ENCODE measurements at places on chromosomes 6 and 20.

GRCh38 chr6:123803504-123804013, at the start of gene NKAIN2:
TSS of gene NKAIN2 (plus strand) at chr6:123803865.
- no peak for DNase-seq

DNA sequence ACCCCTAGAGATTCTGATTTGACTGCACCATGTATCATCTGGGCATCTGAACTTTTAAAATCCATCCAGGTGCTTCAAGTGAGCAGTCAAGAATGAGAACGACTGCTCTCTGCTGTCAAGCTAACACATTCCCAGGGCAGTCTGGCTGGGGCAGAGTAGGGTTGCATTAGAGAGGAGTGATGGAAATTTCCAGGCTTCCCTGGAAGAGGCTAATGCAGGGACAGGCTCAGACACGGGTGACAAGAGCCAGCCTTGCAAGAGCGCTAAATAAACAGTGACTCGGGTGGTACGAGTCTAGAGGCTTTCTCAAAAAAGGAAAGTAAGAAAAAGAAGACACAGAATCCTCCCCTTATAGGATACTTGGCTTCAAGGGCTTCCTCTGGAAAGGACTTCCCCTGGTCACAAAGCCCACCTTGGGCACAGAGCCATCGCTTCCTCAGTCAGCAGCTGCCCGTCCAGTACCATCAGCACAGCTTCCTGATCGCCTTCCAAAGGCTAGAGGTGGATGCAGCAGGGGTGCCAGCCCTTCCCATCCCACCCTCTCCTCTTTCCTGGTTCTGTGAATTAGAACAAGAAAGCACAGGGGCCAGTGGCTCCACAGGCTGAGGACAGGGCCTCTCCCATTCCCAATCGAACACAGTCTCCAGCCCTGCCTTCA, 177.4 kb upstream of the RREB1 start:
- DNase-seq: peak; percentile 6

- no peak for DNase-seq
Observed at GRCh38 chr6:132792510-132792909, 5.9 kb downstream of the SLC18B1 start.

GRCh38 chr6:33718713-33719112, 7.2 kb upstream of the UQCC2 start:
- DNase-seq: no peak

DNA sequence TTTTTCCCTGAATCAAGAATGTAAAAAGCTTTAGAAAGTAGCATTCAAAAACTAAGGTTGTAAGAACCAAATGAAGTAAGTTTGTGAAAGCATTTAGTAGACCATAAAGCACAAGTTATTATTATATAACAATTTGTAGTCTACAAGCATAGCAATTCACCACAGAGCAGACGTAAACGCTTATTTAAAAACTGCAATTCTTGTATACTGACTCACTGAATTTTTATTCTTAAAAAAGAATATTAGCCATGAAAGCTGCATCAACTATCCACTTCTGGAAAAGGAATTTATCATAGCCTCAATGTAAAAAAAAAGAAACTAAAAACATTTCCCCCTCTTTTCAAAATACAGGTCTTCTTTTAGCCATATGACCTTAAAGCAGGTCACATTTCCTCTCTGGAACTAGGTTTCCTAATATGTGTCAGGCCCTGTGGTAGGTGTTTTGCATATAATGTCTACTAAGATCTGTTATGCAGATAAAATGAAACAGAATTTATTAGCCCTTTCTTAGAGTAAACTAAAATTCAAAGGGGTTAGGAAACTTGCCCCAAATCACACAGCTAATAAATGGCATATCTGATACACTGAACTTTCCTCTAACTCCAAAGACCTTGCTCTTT, 2.1 kb downstream of the MAP3K7 start:
- DNase-seq: no peak

DNA sequence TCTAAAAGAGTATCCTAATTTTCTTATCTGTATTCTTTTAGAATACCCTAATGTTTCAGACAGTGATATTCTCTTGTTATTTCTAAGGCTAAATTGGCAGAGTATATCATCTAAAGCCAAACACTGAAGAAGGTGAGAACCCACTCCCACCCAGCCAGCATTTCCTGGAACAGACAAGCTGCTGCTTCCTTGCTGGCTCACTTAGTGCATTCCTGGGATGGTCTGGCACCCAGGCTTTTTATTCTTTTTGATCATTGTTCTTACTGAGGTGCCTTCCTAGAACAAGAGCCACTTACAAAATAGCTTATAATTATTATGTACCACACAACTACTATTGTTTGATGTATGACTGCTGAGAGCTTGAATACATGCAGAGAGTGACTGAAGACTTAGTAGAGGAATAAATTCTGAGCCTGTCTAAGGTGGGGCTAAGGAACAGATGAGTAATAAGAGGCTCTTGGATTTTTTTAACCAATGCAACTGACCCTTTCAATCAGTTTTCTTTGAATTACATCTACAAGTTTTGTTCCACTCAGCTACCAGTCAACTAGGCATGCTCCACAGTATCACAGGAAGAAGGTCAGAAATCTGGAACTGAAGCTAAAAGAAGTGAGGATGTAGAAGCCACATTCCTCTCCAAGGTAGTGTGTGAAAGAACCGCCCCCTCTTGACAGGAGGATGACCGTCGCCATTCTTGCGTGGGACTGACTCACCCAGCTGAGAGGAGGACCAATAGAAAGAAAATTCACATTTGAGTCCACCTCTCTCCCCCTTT, 30.1 kb downstream of the PRPH2 start:
- DNase-seq: no peak

GRCh38 chr6:84136364-84137050, 90.9 kb downstream of the CEP162 start:
- DNase-seq: no peak

GRCh38 chr20:63398744-63399514, 37.8 kb upstream of the CHRNA4 start:
- no peak for DNase-seq

DNA sequence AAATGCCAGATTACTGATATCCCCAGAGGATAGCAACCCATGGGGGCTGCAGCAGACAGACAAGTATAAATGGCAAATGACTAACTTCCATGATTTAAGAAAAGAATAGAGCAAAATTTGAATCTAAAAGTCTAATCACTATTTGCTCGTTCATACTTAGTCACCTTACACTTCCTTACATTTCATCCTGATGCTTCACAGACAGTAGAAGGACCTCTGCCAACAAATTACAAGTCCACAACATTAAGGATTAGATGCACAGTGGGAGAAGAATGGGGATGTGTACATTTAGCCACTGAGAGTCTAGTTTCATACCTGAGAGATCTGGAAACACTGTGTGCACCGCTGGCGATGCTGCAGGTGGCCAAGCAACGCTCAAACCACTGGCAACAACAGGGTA, 72.4 kb downstream of the FYN start:
- no peak for DNase-seq

- DNase-seq: no peak
Observed at GRCh38 chr6:2477250-2477649, 231.8 kb upstream of the GMDS start.

- no peak for DNase-seq
Observed at GRCh38 chr6:45480752-45481415, 103.2 kb upstream of the SUPT3H start.

GRCh38 chr6:161255518-161255917, 18.3 kb downstream of the AGPAT4 start:
- DNase-seq: no peak

- no peak for DNase-seq
Observed at GRCh38 chr6:29376003-29376402, 912 bp upstream of the OR12D3 start.

GRCh38 chr6:133966654-133967329, 13.8 kb downstream of the TBPL1 start:
- DNase-seq: no peak

- DNase-seq: no peak
Observed at GRCh38 chr20:61350500-61351250, 98.6 kb downstream of the CDH4 start.

DNA sequence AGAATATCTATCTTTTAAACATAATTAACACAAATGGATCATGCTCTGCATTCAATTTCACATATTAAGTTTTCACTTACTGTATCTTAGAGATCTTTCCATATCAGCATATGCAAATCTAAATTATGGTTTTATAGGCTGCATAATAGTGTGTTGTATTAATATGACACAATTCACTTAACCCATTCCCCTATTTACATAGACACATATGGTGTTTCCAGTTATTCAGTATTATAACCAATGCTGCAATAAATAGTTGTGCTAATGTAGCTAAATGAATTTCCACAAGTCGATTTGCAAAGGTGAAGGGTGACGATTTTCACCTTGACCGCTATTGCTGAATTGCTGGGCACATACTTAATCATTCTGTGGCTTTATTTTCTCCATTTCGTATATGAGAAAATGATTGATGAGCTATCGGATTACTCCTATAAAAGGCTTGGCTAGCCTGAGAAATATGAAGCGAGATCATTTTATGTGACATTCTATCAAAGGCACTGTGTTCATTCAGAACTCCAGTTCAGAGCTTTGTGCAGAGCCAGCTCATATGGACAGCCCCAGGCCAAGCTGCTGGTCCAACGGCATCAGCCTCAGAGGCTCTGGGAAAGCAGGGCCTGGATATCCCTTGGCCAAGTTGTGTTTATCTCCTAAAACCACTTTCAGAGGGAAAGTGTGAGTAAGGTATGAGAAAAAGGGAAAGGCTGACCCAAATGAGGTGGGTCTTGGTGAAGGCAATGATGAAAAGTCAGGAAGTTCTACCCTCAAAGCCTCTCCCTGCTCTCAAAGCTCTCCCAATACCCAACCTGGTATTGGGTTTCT, 50.8 kb downstream of the GFOD1 start:
- DNase-seq: no peak

- DNase-seq: no peak
Observed at GRCh38 chr20:48238326-48238725, 453.0 kb upstream of the SULF2 start.

GRCh38 chr6:96156425-96156824, 140.7 kb downstream of the FUT9 start:
- DNase-seq: no peak

DNA sequence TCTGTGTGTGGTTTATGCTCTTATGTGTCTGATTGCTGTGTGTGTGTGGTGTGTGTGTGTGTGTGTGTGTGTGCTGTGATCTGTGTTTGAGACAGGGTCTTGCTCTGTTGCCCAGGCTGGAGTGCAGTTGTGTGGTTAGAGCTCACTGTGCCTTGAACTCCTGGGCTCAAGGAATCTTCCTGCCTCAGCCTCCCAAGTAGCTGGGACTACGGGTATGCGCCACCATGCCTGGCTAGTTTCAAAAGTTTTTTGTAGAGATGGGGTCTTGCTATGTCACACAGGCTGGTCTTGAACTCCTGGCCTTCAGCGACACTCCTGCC, 3.4 kb upstream of the ZNF512B start:
- DNase-seq: no peak

GRCh38 chr6:117423754-117424153, 2.0 kb downstream of the ROS1 start:
- DNase-seq: no peak

DNA sequence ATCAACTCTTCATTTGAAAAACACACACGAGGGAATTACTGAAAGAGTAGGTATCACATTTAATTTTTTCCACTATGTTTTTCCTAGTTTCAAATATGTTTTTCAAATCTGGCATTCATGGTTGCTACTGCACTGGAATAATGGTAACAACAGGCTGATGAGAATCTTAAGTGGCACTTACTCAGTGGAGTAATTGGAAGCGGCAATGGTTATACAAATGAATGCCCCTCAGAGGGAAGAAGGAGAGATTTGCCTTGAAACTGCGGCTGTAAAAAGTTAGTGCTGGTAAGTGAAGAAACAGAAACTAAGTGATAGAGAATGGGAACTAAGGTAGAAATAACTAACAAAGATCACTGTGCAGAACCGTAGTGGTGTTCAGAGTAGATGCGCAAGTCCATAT, 41.0 kb upstream of the PDE7B start:
- no peak for DNase-seq

GRCh38 chr6:27759930-27760329, 152.3 kb downstream of the OR2B2 start:
- no peak for DNase-seq

DNA sequence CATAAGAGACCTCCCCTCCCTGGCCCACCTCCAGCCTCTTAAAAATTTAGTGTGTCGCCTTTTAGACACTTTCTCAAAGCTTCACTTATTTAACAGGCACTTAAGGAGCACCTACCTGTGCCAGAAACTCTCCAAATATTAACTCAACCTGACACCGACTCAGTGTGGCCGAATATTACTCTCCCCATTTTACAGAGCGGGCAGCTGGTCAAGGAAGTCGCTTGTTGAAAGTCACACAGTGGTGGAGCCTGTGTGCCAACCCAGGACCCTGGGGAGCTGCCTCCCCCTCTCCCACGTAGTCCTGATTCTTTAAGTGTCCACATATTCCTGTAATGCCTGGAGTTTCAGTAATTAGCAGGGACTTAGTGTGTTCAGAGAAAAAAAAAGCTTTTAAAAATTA, 1.0 kb upstream of the PMEPA1 start:
- DNase-seq: no peak

- DNase-seq: peak; percentile 44
Observed at GRCh38 chr20:33693741-33694638, 7.8 kb upstream of the E2F1 start.

DNA sequence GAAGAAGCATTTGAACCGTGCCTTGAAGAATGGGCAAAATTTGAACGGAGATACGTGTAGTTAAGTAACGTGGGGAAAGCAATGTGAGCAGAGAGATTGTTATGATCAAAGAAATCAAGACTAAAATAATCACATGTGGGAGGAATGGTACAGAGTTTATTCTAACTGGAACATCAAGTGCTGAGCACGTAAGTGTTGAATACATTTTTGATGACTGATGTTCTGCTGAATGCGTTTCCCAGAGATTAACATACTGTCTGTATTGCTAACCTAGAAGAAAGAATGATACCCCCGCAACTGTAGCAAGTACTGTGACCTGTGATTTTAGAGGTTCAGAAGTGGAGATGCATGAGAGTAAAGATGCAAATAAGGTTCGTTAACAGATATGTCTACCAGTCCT, 146.9 kb upstream of the EPHA7 start:
- no peak for DNase-seq

DNA sequence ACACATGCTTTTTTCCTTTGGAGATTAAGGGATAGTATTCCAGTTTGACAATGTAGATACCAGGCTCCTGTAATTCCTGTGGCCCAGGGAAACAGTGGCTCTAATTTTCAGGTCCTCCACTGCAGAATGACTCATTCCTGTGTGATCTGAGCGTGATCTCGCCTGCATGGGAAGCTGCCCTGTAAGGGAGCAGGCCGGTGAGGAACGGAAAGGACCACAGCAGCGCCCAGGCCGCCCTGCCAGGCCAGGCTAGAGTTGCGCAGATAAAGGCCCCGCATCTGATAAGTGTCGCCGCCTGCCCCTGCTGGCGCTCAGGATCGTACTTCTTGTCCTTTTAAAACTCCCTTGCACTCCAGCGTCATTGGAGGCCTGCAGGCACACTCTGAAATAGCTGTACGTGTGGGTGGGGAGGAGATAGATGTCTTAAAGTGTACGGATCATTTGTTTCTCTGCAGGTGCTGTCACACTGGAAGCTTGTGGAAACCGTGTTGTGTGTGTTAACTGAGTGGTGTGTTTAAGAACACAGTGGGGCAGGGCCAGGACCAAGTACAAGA, 60.7 kb downstream of the SYNJ2 start:
- no peak for DNase-seq

- peak; percentile 9 for DNase-seq
Observed at GRCh38 chr6:52754443-52754842, 8.8 kb downstream of the GSTA2 start.

- peak; percentile 50 for DNase-seq
Observed at GRCh38 chr6:157092736-157093135, 230.6 kb downstream of the TMEM242 start.

GRCh38 chr20:59633656-59634251, 29.4 kb downstream of the PHACTR3 start:
- DNase-seq: no peak

GRCh38 chr6:31304683-31305082, 32.8 kb upstream of the HLA-C start:
- no peak for DNase-seq
